ENCODE measurements at places on chromosomes 12 and 14.

- DNase-seq, result no peak
These were observed 2.3 kb upstream of the KRT5 start for GRCh38 chr12:52522346-52523011.

DNA sequence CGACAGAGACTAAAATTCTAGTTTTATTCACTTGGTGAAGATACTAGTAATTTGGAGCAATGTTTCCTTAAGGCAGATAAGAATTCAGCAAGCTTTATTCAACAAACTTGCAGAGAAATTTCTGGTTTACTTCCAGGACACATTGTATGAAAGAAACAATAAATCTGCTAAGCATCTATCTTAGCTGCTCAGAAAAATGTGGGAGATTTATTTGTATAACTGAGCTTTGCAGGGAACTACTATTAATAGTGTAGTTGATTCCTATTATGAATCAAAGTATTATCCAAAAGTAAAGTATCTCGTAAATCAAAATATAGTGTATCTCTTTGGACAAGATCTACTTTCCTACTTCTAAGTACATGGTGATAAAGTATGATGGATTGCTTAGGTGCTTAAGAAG lies 239.4 kb upstream of the TMTC1 start:
- no peak for DNase-seq

GRCh38 chr12:113457710-113458109 lies 14.0 kb downstream of the LHX5 start:
- no peak for DNase-seq

GRCh38 chr12:99809909-99810308 lies 162.4 kb downstream of the GARIN6 start:
- no peak for DNase-seq

DNA sequence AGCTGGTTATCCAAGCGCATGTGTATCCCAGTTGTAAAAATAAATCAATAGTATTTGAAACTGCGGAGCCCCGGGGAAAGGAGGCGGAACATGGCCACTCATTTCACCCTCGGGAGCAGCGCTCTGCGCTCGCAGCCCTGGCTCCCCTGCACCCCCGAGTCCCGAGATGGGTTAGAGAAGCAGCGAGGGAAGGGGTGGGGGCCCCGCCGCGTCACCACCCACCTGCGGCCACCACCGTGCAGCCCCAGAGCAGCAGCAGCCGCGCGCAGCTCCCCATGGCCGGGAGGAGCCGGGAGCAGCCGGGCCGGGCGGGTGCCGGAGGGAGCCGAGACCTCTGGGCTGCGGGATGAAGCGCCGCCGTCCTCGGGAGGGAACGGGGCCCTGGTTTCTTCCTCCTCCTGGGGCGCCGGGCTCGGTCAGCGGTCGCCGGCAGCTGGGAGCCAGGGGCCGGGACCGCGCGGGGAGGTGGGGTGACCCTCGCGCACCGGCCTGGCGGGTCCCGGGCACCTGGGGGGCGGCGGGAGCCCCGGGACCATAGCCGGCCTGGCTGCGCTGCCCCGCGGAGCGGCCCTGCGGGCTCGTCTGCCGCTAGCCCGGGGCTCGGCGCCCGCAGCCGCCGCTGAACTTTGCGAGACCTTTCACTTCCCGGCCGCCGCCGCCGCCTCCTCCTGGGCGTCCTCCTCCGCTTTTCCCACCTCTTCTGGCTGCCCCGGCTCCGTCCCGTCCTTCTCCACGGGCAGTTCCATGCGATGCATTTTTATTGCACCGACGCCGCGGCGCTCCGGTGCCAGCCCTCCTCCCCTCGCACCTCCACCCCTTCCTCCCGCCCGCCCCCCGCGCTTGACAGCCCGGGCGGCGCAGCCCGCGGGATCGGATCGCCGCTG lies at the start of gene NTN4:
NTN4 (minus strand) TSS at position 732 of the 884 bp plus-strand sequence; CDS start at position 277, 455 bp downstream.
- DNase-seq, result peak; percentile 86

- no peak for DNase-seq
These were observed 280.9 kb downstream of the LRIG3 start for GRCh38 chr12:58639318-58639934.

DNA sequence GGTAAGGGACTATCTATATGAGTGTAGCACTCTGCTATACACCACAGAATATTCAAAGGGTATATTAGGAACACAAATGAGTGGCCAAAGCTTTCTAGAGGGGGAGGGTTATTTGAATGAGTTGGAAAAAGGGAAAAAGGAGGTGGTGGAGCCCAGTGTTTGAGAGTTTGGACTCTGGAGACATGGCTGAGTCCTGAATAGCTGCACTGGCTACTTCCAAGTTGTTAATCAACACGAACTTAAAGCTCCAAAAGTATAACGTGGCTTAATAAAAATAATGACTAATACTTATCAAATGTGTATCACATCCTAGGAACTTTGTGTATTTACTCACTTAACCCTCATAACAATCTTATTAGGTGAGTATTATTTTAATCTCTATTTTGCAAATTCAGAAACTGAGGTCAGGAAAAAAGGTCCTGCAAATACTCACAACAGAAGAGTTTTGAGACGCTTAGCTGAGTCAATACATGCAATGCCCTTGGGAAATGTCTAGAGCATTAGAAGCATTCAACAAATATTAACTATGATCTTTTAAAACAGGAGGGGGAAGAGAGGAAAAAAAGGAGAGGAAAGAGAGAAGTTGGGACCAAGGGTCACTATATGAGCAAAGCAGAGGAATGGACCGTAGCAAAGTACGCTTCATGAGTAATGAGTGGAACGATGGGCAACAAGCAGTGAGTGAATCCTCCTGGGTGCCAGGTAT lies 189.5 kb upstream of the HMGA2 start:
- DNase-seq, result no peak

DNA sequence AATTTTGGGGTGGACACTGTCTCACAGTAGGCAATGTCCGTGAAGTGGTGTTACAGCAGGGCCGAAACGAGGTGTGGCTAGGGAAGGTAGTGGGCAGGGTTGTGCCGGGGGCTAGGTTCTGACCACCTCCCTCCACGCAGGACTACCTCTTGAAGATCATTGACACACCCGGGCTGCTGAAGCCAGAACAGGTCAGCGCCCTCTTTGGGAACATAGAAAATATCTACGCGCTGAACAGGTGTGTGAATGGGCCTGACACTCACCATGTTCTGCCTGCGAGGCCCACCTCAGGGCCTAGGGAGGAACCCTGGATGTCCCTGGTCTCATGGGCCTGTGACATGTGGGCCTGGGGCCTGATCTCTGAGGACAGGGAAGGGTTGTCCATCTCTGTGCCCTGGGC lies 24.6 kb downstream of the PLEKHG3 start:
- DNase-seq, result no peak

- no peak for DNase-seq
These were observed 61.1 kb upstream of the PLBD1 start for GRCh38 chr12:14628771-14629170.

DNA sequence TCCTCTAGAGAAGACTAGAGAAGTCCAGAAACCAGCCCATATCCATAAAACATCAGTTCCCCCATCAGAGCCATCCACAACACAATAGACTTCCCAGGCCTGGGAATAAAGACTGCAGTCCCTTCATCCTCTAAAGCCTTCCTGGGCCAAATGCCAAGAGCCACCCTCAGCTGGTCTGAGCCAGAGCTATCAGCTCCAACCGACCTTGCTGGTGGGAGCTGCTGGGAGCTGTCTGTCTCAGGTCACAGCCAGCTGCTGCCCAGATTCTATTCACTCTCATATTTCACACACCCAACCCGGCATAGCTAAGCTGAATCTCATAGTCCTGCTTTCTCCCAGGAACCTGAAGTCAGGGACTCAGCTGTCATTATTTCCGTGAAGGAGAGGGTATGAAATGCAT lies 10.9 kb upstream of the TFCP2 start:
- no peak for DNase-seq

- DNase-seq, result peak; percentile 94
These were observed at the start of gene TBX3 for GRCh38 chr12:114684098-114684869. TBX3 (minus strand) TSS chr12:114684175; CDS start chr12:114683200, 975 bp downstream.

DNA sequence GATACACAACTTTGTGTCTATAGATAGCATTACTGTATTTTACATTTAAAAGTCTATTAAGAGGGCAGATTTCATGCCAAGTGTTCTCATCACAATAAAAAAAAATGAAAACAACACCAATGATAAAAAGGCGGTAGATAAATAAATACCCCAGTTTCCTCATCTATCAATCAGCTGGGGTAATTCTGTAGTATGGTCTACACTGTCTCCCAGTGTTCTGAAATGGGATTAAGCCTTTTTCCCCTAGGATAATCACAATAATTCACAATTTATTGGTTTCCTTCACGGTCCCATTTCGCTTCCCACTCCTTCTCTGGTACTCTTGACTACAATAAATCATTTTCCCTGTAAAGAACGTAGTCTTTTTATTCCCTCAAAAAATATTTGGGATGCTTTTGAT lies 114.3 kb downstream of the SSPN start:
- DNase-seq, result no peak

DNA sequence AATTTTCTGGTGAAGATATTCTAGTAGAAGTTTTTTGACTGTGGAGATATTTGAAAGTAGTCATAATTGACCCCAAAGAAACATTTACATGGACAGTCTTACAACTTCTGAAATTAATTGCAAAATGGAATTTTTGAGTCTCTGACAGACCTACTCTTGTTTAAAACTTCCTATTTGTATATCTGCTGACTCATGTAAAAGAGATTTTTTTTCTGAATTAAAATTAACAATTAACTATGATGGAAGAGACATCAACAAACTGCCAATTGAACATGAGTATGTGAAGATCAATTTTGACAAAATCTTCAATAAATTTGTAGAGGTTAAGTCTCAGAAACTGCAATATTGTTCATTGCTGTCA lies 108.5 kb upstream of the MAX start:
- no peak for DNase-seq

- DNase-seq, result no peak
These were observed 239.1 kb downstream of the SSPN start for GRCh38 chr12:26434299-26435068.

- DNase-seq, result no peak
These were observed 21.9 kb upstream of the KDM2B start for GRCh38 chr12:121602766-121603165.

DNA sequence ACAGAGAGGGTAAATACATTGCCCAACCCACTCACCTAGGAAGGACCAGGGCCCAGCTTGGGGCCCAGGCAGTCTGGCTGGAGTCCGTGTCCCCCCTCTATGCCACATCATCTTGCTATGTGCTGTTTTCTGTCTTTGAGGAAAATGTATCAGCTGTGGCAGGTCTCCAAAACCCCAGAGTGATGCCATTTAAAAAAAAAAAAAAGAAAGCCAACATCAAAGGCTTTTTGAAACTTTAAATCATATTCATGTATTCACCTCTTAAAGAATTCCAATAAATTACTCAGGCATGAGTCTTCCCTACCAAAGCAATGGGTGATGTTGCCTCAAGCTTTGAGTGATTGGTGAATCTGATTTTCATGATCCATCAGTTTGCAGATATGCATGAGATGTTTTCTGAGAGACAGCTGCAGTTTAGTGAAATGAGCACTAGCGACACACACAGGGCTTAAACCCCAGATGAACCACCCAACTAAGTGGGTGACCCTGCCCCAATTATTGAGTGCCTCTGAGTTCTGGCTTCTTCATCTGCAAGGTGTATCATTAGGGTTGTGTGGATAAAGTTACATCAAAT lies 6.1 kb downstream of the KRT81 start:
- no peak for DNase-seq

DNA sequence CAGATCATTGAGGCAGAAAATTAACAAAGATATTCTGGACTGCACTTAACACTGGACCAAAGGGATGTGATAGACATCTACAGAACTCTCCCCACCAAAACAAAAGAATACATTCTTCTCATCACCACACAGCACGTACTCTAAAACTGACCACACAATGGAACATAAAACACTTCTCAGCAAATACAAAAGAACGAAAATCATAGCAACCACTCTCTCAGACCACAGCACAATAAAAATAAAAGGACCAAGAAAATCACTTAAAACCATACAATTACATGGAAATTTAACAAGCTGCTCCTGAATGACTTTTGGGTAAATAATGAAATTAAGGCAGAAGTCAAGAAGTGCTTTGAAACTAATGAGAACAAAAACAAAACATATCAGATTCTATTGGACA lies 254.0 kb upstream of the STXBP6 start:
- DNase-seq, result no peak

DNA sequence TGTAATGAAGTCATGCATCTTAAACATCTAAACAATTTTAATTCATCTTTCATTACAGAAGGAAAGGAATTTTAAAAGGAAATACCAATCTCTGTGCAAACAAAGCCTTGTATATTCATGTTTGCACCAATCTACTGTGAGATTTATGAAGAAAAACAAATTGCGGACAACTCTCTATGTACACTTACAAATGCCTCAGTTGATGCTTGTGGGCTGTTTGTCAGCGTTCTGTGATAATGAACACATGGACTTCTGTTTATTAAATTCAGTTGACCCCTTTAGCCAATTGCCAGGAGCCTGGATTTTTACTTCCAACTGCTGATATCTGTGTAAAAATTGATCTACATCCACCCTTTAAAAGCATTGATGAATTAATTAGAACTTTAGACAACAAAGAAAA lies 5.4 kb downstream of the GPR65 start:
- no peak for DNase-seq

- DNase-seq, result no peak
These were observed 1.5 kb downstream of the ASB2 start for GRCh38 chr14:93974833-93975232.
